Esophagus muscularis mucosa (tissue), 4 donors: ENCODE measurements at places on chromosomes 13 and 19.

- DNase-seq = no peak
Observed at GRCh38 chr13:24008679-24009078, 111.4 kb upstream of the C1QTNF9B start.

- DNase-seq = no peak
Observed at GRCh38 chr13:49553888-49554287, 31.5 kb downstream of the RCBTB1 start.

GRCh38 chr13:59203855-59204254, 959.9 kb downstream of the DIAPH3 start:
- DNase-seq = no peak

DNA sequence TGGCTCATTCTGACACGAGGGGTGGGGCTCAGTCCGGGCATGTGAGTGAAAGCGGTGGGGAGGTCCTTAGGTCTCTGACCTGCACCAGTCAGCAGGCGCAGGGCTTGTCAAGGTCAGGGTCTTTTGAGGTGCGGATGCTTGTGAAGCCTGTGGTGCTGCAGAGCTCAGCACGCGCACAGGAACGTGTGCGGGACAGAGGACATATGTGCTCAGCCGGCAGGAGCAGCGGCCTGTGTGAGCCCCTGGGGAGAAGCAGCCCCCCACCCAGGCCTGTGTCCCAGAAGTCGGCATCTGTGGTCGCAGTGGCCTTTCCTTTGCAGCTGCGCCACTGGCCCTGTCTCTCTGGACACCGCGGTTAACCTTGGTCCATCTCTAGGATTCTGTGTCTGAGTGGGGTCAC, 30.9 kb downstream of the ATP4B start:
- no peak for DNase-seq
